ENCODE measurements at places on chromosomes 2 and 18.

DNA sequence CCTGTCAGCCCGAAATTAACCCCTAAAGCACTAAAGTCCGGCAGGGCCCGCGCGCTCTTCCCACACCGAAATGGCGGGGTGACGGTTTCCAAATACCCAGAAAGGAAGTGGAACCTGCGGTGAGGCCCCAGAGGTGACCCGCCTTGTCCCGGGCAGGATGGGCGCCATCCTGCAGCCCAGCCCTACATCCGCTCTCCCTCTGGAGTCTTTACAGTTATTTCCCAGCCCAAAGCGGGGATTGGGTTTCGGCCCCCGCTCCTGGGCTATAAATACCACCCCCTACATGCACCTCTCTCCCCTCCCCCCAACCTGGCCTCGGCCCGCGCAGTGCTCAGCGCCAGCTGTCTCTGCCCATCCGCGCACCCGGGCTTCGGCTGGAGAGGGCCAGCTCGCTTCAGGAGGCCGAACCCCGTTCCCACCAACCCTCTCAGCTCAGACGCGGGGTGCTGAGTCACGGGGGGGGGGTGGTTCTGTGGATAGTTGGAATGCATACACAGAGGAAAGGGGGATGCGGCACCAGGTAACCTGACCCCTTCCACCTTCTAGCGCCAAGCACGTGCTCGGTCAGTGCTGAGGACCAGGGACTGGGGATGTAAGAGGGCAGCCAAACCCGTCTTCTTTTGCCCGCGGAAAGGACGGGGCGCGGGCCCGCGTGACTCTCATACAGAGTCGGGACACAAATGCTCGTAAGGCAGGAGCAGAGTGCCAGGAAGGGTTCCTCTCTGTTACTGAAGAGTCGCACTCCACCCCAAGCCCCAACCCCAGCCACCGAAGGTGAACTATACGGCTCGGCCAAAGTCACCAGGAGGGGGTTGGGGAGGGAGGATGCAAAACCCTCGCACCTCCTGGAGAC, at the start of gene TUBA4B:
TSS of gene TUBA4B (plus strand) at position 344 of the 853 bp plus-strand sequence. CDS start at position 509, 165 bp downstream.
- DNase-seq = peak; percentile 52

- no peak for DNase-seq
Observed at GRCh38 chr2:210663631-210664089, 107.3 kb downstream of the CPS1 start.

DNA sequence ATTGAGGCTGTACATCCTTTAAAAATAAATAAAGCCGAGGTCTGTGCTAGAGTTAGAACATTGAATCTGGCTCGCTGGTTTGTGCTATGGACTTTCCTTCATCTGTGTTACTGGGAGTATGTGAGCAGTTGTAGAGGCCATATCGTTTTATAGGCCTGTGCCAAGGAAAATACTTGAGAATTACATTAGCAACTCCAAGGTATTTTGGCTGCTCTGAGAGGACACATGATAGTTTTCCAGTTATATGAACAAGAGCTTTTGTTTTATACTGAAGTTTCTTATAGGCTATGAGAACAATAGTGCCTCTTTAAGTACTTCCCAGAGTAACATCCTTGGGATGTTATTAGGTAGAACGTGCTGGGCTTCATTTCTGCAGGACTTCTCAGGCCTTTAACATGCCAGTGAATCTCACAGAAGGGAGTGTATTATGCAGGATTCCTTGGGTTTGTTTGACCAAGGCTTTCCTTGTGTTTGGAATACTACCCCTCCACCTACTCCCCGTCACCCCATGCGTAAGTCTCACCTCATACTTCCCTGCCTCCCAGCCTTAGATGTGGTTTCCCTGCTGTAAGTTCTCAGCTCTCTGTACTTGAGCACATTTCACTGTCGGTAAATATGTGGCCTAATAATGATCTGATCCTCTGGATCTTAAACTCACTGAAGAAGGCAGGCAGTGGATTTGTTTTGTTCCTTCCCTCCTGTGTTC, 21.0 kb downstream of the TCF7L1 start:
- no peak for DNase-seq

DNA sequence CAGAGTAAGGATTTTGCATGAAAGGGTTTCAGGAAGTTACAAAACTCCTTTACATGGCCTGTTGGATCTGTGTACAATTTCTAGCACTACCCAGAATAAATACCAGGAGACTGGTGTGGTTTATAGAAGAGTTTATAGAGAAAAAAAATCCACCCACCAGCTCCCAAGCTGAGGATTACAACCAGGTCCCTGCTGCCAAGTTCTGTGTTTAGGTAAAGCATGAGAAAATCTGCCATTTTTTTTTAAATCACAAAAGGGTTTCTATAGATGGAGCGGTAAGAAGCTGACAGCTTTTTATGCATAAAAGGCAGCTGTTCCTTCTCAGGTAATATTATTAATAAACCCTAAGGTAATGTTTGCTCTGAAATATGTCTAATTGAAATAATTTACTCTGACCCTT, 545.4 kb upstream of the ZEB2 start:
- no peak for DNase-seq

- DNase-seq = no peak
Observed at GRCh38 chr2:224666951-224667553, 49.1 kb downstream of the CCDC195 start.

- no peak for DNase-seq
Observed at GRCh38 chr18:56803051-56803450, 151.9 kb downstream of the WDR7 start.

- peak; percentile 11 for DNase-seq
Observed at GRCh38 chr2:72919414-72920317, 2.3 kb downstream of the EMX1 start.

GRCh38 chr2:220152281-220152935, 525.0 kb downstream of the SLC4A3 start:
- no peak for DNase-seq

DNA sequence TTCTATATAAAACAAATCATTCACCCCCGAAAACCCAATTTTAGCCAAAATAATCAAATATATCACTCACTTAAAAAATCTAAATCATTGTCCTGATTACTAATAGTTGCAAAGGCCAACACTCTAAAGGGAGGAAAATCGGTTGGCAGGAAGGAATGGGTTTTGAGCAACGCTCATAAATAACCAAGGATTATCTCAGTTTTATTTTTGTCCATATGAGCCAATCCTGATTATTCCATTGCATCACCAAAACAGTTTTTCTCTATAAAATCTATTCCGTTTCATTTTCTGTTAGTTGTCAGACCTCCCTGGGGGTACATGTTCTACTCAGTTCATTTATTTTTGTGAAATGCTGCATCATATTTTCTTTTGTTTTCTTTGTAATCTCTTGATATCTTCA, 174.1 kb downstream of the LRATD1 start:
- no peak for DNase-seq

GRCh38 chr2:133253793-133254192, 314.5 kb downstream of the NCKAP5 start:
- no peak for DNase-seq

DNA sequence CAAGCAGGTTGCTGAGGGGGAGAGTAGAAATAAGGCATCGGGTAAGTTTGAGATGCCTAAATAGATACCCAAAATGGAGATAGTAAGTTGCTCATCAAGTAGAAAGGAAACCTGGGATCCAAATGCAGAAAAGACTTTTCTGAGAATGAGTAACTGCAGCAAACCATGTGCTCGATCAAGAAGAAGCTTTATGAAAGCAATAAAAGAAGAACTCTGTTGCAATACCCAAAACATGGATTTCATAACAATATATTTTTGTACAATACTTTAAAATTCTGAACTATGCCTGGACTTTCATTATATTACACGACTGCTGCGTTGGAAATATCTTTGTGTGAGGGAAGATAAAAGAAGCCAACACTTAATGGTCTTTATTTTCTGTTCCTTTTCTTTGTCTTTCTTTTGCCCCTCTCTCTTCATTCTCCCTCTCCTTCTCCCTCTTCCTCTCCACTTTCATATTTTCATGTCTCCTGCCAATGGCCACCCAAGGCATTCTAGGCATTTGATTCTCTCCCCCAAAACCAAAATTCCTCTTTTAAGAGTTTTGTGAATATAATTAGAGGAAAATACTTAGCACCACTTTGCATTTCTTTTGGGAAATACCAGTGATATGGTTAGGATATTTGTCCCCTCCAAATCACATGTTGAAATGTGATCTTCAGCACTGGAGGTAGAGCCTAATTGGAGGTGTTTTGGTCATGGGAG, 257.6 kb downstream of the MREG start:
- DNase-seq = no peak

GRCh38 chr2:38148501-38148900, 72.5 kb upstream of the CYP1B1 start:
- DNase-seq = peak; percentile 81

DNA sequence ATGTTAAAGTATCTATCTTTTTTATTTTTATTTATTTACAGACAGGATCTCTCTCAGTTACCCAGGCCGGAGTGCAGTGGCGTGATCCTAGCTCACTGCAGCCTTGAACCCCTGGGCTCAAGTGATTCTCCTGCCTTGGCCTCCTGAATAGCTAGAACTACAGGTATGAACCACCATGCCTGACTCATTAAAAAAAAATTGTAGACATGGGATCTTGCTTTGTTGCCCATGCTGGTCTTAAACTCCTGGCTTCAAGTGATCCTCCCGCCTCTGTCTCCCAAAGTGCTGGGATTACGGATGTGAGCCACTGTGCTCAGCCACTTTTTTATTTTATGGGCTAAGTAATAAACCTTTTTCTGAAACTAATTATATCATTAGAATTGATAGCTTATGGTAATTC, 7.1 kb downstream of the MFSD6 start:
- DNase-seq = no peak

GRCh38 chr2:145751629-145752028, 1231.7 kb upstream of the ZEB2 start:
- peak; percentile 55 for DNase-seq

DNA sequence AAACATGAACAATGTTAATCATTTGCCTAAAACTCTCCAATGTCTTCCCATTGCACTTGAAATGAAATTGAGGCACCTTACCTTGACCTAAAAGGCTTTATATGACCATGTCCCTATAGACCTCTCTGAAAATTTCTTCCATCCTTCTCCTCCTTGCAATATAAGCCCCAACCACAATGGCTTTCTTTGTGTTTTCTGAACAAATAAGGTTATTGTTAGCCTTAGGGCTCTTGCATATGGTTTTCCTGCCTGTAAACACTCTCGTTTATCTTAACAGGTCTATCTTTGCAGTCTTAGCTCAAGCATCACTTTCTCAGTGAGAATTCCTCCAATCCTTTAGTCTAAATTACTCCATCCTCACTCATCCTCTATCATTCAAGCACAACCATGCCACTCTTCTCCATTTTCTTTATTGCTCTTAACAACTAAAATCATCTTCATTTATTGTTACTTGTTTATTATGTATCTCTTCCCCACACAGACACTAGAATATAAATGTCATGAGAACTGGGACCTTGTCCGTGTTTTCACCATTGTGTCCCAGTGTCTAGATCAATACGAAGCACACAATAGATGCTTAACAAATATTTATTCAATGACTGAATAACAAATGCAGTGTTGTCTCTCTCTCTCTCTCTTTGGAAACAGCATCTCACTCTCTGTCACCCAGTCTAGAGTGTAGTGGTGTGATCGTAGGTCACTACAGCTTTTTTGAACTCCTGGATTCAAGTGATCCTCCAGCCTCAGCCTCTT, 129.3 kb downstream of the RDH14 start:
- DNase-seq = no peak

- DNase-seq = no peak
Observed at GRCh38 chr2:235901243-235901642, 266.9 kb downstream of the GBX2 start.

DNA sequence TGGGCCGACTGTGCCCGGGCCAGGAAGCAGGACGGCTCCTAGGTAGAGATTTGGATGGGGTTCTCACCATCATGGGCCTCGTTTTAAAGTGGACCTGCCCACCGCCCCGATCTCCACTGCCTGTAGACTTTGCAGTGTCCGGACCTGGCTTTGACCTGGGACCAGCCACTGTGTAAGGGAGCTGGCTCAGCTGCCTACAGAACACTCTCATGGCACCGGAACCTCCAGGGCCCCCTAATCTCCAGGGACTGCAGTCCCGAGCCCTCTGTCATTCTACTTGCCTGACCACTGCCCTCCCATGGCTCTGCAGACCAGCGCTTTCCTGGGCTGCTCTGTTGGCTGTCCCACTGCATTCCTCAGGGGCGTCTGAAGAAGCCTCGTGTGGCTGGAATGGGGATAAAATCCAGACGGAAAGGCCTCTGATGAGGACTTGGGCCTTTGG, 120.8 kb downstream of the GLI2 start:
- DNase-seq = no peak

DNA sequence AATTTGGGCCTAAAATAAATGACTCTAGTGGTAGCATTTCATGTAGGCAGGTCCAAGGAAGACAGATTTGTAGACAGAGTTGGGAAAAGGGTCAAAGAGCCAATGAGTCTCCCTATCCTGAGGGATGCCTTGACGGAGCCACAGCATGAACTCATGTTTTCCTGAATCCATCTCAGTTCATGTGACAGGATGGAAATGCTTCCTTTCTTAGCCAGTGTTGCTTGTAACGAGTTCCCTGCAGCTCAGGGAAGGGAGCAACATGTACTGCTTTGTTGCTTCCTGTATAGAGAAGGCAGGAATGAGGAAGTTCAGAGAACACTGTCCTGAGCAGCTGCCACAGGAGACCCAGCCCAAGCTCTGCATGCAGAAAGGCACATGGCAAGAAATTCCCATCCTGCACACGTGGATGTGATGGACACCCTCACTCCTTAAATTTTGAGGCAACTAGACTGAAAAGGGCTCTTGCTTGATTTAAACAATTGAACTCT, 27.9 kb downstream of the TMEM17 start:
- DNase-seq = peak; percentile 29

GRCh38 chr18:45602926-45603325, 12.3 kb upstream of the SLC14A2 start:
- no peak for DNase-seq

- no peak for DNase-seq
Observed at GRCh38 chr2:190105554-190105953, 43.0 kb upstream of the MSTN start.

DNA sequence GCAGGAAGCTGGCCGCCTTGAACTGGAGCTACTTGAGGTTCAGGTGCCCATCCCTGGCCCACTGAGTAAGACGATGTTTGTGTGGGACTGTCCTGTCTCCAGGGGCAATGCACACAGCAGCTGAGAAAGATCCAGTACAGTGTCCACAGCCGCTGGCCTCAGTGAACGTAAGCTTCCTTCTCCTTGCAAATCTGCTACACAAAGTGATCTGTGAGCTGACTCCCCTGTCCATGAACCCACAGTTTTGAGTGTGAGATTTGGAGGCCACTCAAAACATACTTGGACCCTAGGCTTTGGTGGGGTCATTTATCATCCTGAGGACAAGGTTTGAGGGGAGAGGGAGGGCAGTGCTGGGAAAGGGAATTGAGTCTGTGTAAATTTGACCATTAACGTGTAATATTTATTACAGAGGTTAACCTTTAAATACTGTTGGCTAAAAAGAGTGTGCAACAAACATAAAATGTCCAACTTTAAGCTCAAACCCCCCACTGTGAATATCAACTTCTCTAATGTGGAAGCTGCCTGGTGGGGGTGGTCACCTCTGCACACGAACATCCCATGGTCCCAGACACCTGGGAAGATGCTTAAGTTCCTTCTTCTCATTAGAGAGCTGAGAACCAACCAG, 4.9 kb upstream of the CYS1 start:
- DNase-seq = no peak
